Posterior vena cava (tissue), 2 donors: ENCODE measurements at places on chromosomes 7 and 10. TPM values are rescaled to one million over a fixed set of nuclear protein-coding genes. Genes with fewer than 3 reads are reported as not detected.

SPOCK2 gene
- 4.5 TPM for total RNA-seq

FRMD4A gene
- 41.6 TPM for total RNA-seq

SUGCT gene
- 15.8 TPM for total RNA-seq

- no peak for DNase-seq
Observed at GRCh38 chr10:80191589-80192270, 13.6 kb downstream of the ANXA11 start.

DNA sequence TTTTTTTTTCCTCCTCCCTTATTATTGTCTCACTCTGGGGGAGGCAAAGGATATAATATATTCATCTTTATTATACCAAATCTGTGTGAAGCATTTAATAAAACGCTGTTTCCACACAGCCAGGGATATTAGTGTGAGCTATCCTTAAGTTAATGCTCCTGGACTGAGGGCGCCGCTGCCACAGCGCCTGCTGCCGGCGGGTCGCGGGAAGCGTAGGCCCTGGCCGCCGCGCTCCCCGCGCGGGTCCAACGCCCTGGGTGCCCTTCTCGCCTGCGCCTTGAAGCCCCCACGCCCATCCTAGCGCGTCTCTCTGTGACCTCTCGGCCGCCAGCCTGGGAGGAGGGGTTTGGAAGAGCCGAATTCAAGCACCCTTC is 9.5 kb upstream of the LBX1 start:
- no peak for DNase-seq

DNA sequence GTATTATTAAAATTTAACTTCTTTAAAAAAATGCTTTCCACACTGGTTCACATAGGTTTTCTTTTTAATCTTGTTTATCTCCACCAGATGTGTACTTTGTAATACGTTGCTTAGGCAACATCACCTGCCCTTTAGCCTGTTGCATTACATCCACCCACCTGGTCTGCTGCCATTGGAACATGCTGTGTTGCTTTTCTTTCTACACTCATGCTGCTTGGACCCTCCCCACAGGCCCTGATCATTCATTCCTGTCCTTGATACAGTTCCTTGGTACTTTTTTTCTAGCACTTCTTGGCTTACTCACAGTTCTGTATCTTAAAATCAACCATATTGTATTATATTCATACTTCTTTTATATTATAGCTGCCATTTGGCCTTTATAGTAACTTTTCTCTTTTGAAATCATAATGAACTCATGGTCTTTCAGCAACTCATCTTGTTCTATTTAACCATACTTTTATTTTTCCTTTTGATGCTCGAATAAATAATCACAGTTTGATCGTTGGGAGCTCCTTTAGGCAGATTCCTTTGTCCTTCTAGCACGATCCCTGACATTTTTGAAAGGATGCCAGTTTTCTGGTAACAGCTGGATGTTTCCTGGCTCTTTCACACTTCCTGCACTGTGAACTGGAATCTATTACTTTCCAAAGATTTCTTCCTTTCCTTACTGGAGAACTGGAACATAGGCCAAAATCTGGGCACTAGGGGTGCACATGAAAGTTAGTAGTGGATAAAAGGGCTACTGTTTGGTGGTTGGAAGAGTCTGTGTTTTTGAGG is 125.1 kb downstream of the CDK14 start:
- no peak for DNase-seq

DLX6 gene
- total RNA-seq = 1.5 TPM

DNA sequence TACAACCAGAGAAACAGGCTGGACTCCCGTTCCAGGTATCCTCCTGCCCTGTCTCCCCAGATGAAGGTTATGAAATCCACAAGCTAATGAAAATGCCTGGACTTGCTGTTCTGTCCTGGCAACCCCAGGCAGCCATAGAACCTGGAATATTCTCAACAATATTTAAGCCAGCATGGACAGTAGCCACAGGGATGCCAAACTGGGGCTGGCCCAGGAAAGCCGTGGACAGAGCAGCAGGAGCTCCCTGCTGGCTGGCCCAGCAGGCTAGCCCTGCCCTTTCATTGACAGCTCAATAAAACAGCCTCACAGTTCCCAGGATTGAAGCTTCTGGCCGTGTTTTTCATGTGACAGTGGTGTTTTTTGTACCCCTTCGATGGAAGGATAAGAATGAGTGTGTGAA is 230.6 kb downstream of the BMPER start:
- no peak for DNase-seq

DNA sequence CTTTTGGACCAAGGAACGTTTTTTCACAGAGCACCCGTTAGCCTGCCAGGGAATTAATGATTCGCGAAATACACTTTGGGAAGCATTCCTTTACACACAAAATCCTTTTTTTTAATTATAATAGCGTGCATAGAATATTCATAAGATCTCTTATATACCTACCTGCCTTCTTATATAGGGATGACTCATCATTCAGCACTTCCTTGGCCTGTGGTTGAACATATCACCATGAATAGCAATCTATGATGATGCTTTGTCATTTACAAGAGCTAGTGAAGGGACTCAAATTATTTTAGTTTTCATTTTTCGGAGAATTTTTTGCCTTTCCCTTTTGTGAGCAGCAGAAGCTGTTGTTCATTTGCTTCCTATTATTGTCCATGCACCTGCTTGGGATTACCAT is 97.0 kb downstream of the CDH23 start:
- DNase-seq = no peak

- no peak for DNase-seq
Observed at GRCh38 chr10:106226828-106227227, 937.7 kb downstream of the SORCS1 start.

TUBAL3 gene
- not detected for total RNA-seq

GRCh38 chr10:68800211-68800610 is 27.1 kb upstream of the STOX1 start:
- DNase-seq = no peak

RELN gene
- total RNA-seq = 5.0 TPM

POLR2J2 gene
- total RNA-seq = 7.5 TPM

- DNase-seq = peak; percentile 30
Observed at GRCh38 chr10:124280916-124281315, 137.8 kb downstream of the OAT start.

HTR5A gene
- total RNA-seq = not detected

GRCh38 chr7:5557920-5558401 is 134.3 kb upstream of the TNRC18 start:
- peak; percentile 90 for DNase-seq

UBTD1 gene
- total RNA-seq = 16.5 TPM

TRPV6 gene
- total RNA-seq = not detected

- no peak for DNase-seq
Observed at GRCh38 chr10:27355918-27356573, 115.4 kb upstream of the ACBD5 start.

GRCh38 chr10:51000164-51000563 is 74.1 kb upstream of the PRKG1 start:
- no peak for DNase-seq

GRCh38 chr10:122561792-122562191 is 1.2 kb downstream of the DMBT1 start:
- no peak for DNase-seq

- peak; percentile 75 for DNase-seq
Observed at GRCh38 chr7:18087687-18088078, 60.0 kb upstream of the PRPS1L1 start.

- no peak for DNase-seq
Observed at GRCh38 chr7:131083781-131084180, 243.9 kb upstream of the MKLN1 start.

DNA sequence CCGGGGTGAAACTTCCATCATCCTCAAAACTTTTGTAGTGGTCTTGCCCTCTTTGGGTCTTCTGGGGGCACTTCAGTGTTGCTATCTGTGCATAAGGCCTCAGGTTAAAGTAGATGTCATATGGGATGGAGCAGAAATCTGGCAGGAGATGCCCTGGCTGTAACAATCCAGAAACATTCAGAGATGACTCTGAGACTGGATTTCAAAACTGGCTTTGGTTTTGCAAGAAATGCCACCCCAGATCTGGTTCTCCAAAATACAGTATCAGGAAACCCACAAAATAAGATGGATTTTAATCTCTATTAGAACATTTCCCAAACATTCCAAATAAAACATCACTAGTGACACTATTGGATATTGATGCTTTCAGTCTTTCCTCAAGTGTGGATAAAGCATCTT is 191.5 kb downstream of the REEP3 start:
- no peak for DNase-seq
